ENCODE measurements at places on chromosomes 6 and 20.

DNA sequence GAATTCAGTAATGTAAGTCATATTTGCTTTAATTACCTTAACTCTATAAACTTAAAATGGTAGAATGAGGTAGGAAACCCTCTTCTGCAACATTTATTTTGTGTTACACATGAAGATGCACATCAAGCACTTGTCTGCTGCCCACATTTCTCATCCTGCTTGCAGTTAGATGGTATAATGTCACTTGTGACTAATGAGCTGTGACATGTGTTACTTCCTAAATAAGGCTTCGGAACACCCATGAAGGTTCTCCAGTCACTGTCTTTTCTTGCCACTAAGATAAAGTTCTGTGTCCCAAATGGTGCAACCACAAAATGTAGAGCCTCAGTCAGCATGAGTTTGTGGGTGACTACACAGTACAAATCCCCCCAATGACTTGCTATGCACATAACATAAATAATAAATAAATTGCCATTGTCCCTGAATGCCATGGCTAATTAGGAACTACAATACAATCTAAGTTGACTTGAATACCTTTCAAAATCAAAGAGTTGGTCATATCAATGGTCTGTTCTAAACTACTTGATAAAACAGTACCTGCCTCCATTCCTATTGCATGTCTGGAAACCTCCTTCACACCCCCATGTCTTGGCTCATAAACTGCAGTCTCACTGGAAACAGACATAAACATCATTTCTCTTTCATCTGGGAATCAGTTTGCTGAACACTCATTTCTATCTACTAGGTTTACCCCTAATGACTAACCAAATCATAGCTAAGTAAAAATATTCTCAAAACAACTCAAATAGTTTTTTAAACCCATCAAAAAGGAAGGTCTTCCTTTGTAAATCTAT, 157.2 kb downstream of the PTPRK start:
- no peak for DNase-seq

- no peak for DNase-seq
Observed at GRCh38 chr20:45315672-45316071, 7.6 kb upstream of the MATN4 start.

- DNase-seq: no peak
Observed at GRCh38 chr6:46190889-46191288, 20.1 kb upstream of the ENPP5 start.

DNA sequence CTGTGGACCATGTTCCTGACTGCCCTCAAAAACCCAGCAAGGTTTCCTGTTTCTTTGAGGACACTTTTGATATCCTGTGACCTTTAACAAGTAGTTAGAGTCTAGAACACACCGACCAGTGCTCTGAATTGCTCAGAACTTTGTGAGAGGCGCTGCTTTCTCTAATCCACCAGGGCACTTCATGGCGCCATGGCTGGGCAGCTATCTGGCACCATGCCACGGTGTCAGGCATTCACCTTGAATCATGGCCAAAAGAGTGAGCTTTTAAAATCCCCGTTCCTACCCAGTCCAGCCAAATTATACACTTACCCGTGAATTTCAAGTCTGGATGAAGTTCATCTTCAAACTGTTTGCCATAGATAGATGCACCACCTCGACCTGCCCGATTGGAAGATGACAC, 17.0 kb upstream of the CPNE5 start:
- no peak for DNase-seq

GRCh38 chr20:3563133-3563532, 92.3 kb downstream of the ATRN start:
- peak; percentile 56 for DNase-seq

DNA sequence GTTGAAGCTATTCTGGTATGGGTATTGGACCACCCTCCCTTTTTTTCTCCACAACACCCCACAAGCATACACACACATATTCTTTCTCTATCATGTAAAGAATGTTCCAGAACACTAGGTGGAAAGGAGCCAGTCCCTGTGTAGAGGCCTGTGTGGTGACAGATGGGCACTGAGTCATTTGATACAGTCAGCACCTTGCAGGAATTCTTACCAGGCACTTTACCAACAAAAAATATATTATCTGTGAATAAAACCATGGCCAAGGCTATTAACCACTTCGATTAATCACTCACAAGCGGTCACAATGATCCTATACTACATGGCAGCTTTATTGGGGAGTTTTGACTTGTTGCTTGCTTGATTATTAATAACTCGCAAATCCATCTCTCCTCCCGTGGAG, 149.5 kb downstream of the BFSP1 start:
- no peak for DNase-seq

GRCh38 chr20:13844296-13844695, 59.5 kb downstream of the NDUFAF5 start:
- DNase-seq: no peak

DNA sequence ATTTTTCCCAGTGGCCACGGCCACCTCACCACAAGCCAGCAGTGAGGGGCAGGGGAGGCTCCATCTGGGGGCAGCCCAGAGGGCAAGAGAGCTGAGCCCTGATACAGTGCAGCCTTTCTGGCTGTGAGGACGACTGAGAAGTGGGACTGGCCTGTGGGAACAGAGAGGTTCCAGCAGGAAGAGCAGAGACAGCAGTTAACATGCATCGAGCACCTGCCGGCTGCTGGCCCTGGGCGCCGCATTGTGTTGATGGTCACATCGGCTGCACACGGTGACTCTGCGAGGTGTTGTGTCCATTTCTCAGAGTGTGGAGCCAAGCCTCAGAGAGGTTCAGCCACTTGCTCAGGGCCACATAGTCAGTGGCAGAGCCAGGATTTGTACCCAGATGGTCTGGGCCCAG, 9.8 kb downstream of the FOXS1 start:
- DNase-seq: no peak

GRCh38 chr6:22306741-22307466, 10.1 kb upstream of the PRL start:
- DNase-seq: no peak

GRCh38 chr6:45423111-45423823, 45.5 kb upstream of the SUPT3H start:
- DNase-seq: peak; percentile 64

DNA sequence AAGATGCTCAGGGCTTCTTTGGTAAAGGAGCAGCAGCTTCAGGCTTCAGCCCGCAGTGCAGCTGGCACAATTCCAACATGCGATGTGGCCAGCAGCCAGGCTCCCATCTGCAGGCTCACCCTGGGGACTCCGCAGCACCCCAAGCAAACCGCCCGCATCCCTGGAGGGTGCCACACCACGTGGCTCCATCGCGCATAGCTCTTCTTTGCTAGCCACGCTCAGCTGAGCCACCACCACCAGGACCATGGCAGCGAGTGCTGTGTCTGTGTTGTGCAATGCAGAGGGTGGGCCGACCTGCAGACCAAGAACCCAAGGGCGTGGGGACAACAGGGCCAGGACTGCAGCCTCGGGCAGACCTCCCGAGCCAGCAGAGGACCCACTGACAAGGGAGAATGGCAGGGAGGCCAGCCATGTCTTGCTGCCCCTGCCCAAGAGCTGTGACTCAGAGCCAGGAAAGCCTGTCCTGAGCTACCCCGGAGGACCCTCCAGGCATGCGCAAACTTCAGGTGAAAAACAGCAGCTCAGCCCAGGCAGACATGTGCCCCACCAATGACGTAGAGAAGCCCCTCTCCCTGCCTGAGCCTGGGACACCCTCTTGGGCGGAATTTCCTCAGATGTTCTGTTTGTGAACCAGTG, 87.8 kb downstream of the GINS1 start:
- no peak for DNase-seq

DNA sequence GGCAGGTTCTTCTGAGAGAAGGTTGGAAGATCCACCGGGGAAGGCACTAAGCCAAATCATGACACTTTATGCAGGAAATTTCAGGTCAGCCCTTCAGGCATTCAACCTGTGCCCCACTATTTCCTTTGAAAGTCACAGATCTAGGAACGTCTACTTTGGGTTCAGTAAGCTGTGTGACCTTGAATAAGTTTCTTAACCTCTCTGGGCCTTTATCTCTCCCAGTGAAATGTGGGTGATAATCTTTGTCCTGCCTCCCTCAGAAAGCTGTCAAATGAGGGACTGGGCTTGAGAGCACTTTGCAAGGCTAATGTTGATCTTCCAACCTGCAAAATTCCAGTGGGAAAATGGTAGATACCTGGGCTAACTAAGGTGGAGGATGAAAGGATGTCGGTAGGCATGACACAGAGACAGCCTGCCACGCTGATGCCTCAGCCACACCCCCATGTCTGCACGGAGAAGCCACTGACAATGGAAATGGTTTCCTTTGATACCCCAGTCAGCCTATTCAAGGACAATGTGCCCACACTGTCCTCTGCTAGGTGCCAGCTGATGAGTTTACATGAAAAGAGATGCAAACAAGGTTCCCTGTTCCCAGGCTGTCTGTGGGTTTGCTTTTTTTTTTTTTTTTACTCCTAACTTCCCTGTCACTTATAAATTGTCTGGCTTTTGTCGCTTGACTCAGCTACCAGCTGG, 9.3 kb downstream of the BNIP5 start:
- no peak for DNase-seq

GRCh38 chr6:17716221-17716620, 9.5 kb upstream of the NUP153 start:
- DNase-seq: no peak

- DNase-seq: no peak
Observed at GRCh38 chr6:169131390-169131789, 122.3 kb downstream of the THBS2 start.

- peak; percentile 100 for DNase-seq
Observed at GRCh38 chr20:53774461-53775203, 181.0 kb upstream of the ZNF217 start.

DNA sequence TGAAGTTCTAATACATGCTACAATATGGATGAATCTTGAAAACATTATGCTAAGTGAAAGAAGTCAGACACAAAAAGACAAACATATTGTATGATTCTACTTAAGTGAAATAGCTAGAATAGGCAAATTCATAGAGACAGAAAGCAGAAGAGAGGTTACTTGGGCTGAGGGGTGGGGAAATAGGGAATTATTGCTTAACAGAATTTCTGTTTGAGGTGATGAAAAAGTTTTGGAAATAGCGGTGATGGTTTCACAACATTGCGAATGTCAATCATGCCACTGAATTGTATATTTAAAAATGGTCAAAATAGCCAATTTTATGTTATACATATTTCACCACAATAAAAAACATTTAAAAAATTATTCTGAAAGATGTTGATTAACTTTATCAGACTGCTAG, 6.1 kb downstream of the SLC26A8 start:
- no peak for DNase-seq

DNA sequence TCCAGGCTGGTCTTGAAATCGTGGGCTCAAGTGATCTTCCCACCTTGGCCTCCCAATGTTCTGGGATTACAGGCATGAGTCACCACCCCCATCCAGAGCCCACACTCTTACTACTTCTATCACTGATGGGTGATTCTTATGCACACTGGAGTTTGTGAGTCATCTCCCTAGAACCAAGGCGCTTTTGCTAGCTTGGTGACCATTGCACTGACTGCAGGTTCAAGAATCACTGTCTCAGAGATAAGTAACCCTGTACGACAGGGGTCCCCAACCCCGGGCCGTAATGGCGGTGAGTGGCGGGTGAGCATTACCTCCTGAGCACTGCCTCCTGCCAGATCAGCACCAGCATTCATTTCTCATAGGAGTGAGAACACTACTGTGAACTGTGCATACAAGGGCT, 118.8 kb downstream of the MAP3K7 start:
- DNase-seq: peak; percentile 68

DNA sequence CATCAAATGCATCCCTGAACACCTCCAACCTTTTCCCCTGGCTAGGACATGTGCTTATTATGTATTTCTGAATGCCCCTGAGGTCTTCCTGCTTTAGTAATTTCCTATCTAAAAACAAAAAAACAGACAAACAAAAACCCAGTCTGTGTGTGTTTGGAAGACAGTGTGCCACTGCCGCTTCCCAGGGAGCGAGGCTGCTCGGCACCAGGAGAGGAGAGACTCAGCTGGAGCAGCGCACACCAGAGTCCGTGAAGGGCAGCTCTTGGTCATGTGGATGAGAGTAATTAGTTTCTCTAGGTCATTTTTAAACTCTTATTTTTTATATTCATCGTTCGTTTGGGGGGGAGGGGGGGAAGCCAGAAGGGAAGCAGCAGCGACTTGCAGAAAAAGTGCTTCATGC, 10.0 kb upstream of the ANKRD60 start:
- no peak for DNase-seq

DNA sequence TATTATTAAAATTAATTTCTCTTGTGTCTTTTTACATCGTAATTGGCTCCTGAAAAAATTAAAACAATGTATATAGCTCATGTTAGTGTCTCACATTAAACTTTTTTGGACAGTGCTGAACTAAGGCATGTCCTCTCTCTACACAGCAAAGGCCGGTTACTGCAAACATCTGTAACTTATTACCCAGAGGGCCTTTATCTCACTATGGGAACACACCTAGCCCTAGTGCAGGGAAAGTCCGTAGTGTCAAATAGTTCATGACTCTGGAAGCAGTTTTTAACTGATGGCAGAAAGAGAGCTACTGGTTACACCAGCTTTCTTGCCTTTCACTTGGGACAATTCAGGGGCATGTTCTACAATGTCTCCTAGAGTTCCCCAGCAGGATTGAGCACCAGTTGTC, 82.2 kb downstream of the PAK5 start:
- no peak for DNase-seq

DNA sequence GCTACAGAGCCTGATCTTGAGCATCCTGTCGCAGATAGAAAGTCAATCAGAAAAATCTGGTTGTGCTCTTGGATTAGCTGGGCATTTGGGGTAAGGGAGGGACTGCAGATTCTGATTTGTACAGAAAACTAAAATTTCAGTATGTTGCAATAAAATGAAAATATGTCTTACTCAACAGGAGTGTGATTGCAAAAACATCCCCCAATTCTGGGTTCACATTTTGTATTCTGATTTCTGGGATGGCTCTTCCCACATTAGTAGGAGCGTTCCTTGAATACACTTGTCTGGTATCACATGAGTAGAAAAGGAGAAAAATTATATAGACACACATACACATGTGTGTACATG, 40.5 kb downstream of the PANK2 start:
- no peak for DNase-seq

- no peak for DNase-seq
Observed at GRCh38 chr6:69422020-69422419, 374.8 kb downstream of the LMBRD1 start.

DNA sequence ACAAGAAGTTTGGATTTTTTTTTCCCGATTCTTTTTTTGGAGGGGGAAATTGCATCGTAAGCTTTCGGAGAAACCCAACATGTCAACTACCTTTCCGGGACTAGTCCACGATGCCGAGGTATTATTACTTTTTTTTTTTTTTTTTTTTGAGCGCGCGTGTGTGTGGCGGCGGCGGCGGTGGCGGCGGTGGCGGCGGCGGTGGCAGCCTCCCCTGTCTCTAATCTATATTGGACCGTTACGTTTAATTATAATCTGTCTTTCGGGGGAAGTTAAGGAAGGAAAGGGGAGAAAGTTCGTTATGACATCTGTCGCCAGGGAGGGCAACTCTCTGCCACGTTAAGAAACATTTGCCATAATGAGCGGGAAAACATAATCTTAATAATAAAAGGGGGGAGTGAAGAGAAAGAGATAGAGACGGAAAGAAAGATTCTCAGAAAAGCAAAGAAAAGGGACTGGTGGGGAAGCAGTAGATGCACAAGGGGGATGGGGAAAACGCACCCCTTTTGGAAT, 706 bp downstream of the TFAP2D start:
- DNase-seq: no peak
